Stimulated activated CD4-positive, alpha-beta T cell treated with anti-CD3 and anti-CD28 coated beads, Interleukin-2, amount 100 ng/mL, for 4 hours (primary cell): ENCODE measurements at places on chromosomes 3 and 15.

DNA sequence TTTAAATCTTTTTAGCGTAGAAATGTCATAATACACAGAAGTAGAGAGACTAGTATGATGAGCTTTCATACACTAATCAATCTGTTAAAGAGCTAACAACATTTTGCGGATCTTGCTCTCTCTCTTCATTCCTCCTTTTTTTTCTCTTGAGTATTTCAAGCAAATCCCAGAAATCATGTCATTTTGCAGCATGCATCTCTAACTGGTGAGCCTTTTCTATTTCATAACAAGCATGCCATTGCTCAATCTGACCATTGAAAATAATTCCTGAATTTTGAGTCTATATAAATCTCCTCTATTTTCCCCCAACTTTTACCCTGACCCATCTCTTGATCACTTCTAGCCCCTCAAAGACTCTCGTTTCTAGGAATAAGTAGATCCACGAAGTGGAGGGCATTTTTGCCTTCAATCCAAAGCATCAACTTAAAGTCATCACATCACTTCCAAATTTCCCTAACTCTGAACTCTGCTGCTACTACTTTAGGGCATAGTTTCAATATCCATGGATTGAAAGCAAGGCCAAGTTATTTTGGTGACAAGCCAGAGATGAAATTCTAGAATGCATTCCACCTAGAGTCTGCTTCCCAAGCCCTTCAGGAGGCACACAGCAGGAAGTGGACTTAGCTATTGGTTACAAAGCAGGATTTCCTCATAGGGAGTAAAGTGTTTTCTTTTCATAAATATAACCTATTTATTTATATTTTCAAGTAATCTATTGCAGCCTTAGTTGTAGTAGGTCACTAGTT lies 253.5 kb upstream of the ZPLD1 start:
- DNase-seq = no peak

- peak; percentile 93 for DNase-seq
Observed at GRCh38 chr15:43492673-43493601, at the start of gene TP53BP1. Gene TP53BP1, minus strand, starts transcription at chr15:43493156. Its CDS starts 113 bp downstream, at chr15:43493043.

- DNase-seq = no peak
Observed at GRCh38 chr3:124057420-124057819, 65.5 kb upstream of the ROPN1 start.

DNA sequence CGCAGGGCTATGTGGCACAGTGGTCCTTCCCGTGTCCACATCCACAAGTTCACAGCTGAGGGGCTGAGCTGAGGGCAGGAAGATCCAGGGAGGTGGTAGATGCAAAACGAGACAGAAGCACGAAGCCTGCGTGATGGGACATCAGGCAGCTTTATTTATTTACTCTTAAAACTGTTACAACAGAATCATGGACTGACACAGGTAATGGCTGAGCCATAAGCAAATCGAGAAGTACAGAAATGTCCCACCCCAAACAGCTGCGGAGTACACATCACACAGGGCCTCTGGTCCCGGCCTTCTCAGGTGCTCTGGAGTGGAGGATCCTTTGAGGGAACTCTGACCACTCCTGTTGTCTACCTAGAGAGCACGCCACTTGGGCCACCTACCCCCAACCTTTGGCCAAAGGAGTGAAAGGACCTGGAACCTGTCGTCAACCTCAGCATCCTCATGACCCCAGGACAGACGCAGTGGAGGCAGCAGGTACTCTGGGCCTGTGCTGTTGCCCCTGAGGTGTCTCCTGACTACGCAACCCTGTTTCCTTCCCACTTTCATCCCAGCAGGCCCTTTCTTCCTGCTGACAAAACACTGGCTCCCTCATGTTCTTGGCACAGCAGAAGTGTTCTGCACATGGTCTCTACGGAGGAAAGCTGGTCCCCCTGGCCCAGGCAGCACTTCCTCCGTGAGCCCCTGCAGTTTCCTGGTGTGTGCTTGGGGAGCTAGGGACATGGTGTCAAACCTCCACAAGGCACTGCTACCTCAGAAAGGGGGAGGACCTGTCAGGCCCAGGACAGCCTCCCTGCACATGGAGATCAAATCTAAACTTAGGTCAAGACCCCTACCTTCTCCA lies 47.8 kb downstream of the DHX30 start:
- no peak for DNase-seq

- no peak for DNase-seq
Observed at GRCh38 chr3:143349455-143349854, 229.9 kb downstream of the CHST2 start.

GRCh38 chr3:31725568-31725967 lies 192.8 kb downstream of the STT3B start:
- no peak for DNase-seq

DNA sequence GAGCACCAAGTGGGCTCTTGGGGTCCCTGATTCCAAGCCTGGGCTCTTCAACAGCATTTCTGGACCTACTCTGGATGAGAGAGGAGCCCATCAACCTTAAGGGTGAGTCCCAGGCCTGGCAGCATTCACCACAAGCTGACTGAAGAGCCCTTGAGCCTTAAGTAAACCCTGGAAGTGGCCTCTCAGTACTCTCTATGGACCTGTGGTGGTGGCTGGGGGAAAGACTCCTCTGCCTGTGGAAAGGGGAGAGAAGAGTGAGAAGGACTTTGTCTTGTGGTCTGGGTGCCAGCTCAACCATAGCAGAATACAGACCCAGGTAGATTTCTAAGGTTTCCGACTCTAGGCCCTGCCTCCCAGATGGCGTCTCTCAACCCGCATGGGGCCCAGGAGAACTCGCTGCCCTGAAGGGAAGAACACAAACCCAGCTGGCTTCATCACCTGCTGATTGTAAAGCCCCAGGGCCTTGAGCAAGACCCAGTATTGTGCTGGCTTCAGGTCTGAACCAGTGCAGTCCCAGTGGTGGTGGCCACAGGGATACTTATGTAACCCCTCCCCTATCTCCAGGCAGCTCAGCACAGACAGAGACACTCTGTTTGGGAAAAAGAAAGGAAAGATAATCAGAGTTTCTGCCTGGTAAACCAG lies 71.4 kb downstream of the TFDP2 start:
- DNase-seq = no peak

- no peak for DNase-seq
Observed at GRCh38 chr15:26772154-26773066, at the start of gene GABRB3. Gene GABRB3, minus strand, starts transcription at chr15:26773066.

DNA sequence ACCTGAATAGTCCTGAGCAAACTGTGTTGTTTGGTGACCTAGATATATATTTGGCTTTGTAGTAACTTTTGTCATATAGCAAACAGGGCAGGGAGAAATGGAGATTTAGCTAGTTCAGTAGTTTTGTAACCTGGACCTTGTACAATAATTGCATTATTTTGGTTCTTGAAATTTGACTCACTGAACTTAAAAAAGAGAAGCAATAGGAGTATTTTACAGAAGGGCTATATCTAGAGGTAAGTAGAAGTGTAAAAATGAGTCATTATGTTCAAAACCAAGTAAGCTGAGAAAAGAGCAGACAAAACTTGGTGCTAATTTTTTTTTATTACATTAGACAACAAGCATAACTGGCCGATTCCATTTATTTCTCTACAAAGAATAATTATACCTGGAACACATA lies 505.4 kb downstream of the ZIC1 start:
- no peak for DNase-seq

GRCh38 chr3:64138046-64138445 lies 87.2 kb downstream of the PRICKLE2 start:
- no peak for DNase-seq

DNA sequence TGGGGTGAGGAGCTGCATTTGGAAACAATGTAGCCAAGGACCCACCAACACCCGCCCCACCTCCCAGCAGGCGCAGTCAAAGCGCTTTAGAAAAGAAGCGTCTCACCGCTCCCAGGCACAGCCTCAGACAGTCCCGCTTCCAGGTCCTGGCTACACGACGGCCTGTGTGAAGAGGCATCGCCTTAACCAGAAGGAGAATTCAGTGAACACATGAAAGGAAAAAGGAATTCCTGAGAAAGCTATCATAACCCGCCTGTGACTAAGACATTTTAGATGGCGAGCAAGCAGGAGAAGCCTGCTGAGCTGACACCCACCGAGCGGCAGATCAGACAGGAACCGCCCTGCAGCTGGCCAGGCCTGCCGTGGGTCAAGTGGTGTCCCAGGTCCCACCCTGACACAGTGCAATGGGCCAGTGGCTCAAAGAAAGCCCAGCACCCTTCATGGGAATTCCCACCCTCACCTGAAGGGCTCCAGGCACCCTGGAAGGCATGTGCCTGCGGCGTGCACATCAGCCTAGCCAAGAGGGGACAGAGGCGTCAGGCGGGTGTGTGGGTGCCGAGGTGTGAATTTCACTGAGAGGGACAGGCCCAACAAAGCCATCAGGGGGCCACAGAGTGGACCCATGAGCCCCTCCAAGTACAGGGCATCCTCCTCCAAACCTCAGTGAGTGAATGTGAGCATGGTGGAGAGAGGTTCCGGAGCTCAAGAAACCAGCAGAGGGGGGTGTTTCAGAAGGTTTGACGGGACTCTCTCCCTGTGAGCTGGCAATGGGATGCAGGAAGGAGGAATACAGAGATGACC lies 144.8 kb downstream of the NSMCE3 start:
- DNase-seq = no peak

- no peak for DNase-seq
Observed at GRCh38 chr3:65829228-65829627, 209.5 kb downstream of the MAGI1 start.

DNA sequence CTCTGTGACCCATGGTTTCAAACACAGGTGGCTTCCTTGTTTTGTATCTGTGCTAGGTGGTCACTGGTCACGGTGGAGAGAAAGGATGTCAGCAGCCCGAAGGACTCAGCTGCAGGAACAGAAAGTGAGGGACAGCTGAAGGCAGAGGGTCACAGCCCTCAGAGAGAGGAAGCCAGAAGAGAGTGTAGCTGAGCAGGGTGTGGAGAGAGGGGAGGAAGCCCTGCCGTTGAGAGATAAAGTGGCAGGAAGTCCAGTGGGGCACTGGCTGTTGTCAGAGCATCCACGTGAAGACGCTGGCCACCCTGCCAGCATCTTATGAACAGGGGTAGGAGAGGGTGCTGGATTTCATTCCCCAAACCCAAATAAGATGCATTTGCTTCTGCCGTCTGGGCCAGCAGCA lies 36.9 kb downstream of the LIMD1 start:
- no peak for DNase-seq

- no peak for DNase-seq
Observed at GRCh38 chr3:196431181-196432136, 768 bp downstream of the UBXN7 start.

GRCh38 chr15:70569091-70569713 lies 194.2 kb downstream of the UACA start:
- no peak for DNase-seq

DNA sequence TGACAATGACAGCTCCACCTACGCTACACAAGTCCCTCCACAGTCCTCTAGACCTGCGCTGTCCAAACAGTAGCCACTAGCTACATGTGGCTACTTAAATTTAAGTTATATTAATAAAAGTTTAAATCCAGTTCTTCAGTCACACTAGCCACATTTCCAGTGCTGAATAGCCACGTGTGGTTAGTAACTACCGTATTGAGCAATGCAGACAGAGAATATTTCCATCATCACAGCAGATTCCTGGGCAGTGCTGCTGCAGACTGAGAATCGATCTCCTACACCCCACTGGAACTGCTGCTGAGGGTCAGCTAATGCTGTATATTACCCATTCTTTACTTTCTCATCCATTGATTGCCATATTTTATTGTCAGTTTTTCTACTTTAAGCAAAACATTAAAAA lies 40.9 kb downstream of the HDC start:
- DNase-seq = no peak

GRCh38 chr15:56337084-56337725 lies 28.0 kb upstream of the TEX9 start:
- no peak for DNase-seq

DNA sequence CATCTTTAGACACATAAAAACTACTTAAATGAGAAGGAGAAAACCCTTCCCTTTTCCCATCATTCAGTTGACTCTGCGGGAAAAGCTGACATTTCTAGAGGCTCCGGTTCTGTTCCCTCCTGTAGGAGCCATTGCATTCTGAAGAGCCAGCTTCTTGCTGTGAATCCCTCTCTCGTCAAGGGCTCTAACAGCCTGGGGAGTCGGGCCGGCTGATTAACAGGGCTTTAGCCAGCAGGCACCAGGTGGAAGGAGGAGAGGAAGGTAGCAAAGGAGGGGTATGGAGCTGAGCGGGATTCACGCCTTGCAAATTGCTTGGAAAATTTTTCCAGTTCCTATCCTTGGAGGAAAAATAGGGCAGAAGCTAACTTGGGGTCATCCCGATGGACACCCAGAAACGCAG lies 108.3 kb upstream of the UBE2E1 start:
- DNase-seq = no peak

DNA sequence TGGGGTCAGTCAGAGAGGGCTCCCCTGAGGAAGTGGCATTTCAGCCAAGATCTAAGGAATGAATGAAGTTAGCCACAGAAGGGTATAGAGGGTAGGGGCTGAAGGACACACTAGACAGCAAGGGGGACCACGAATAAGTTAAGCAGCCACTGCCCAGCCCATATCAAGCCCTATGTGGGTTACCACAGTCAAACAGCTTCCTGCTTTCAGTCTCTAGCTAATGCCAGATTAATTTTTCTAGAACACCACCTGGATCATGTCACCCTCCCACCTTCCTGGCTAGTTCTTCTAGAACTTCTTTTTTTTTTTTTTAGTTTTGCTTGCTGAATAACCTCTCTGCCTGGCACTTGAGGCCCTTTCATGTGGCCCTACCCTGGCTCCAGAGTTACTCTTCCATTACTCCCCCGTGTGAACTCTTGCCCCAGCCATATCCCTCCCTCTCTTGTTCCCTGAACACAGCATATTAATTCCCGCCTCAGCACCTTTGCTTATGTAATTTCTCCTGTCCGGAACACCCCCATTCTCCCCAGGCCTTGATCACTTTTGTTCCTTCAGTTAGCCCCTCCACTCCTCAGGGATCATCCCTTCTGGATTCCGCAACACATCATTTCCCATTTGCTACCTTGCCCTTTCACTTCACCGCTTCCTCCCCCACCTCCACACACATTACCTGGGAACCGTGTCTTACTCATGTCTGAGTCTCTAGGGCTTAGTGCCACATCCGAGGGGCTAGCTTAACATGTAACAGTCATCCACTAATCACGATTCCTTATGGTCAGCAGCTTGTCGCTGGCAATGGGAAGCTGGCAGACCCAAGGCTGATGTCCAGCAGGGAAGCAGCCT lies 20.6 kb upstream of the BNC1 start:
- no peak for DNase-seq

DNA sequence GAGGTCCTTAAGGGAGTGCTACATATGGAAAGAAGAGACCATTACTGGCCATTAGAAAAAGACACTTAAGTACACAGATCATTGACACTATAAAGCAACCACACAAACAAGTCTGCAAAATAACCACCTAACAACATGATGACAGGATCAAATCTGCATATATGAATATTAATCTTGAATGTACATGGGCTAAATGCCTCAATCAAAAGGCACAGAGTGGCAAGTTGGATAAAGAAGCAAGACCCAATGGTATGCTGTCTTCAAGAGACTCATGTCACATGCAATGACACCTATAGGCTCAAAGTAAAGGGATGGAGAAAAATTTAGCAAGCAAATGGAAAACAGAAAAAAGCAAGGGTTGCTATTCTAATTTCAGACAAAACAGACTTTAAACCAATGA lies 28.4 kb upstream of the CCNL1 start:
- no peak for DNase-seq

- no peak for DNase-seq
Observed at GRCh38 chr3:111972891-111973290, 5.9 kb upstream of the ABHD10 start.
